ENCODE measurements at places on chromosomes 7 and 10.
A peak's percentile ranks its signal among the peaks of the same experiment; 100 is the strongest.

DNA sequence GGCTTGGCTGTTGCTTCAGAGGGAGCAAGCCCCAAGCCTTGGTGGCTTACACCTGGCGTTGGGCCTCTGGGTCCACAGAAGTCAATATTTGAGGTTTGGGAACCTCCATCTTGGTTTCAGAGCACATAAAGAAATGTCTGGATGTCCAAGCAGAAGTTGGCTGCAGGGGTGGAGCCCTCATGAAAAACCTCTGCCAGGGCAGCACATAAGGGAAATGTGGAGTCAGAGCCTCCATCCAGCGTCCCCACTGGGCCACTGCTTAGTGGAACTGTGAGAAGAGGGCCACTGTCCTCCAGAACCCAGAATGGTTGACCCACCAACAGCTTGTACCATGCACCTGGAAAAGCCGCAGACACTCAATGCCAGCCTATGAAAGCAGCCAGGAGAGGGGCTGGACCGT lies 573.5 kb upstream of the ZWINT start:
- no peak for DNase-seq

DNA sequence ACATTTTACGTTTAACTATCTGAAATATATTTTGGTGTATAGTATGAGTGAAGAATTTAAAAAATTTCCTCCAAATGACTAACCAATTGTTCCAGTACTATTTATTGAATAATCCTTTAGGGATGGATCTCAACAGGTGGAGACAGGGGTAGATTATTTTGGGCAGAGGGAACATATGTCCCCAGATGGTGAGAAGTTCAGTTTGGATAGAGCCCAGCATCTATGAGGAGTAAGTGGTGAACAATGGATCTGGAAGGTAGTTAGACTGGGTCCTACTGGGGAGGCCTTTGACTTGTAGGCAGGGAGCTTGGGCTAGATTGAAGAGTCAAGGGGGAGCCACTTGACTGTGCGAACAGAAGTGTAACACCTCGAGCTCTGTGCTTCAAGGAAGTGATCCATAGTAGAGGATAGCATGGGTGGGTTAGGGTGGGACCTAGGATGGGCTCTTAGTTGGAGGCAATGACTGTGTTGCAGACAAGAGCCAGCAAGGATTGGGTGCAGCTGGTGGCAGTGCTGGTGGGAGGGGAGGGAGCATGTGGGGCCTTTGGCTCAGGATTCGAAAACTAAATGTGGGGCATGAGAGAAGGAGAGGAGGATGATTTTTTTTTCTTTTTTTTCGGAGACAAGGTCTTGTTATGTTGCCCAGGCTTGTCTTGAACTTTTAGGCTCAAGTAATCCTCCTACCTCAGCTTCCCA lies 3.9 kb upstream of the PURB start:
- no peak for DNase-seq

- DNase-seq = no peak
Measured at GRCh38 chr10:33731322-33731721, 396.9 kb upstream of the NRP1 start.

- DNase-seq = no peak
Measured at GRCh38 chr7:110358028-110358427, 732.9 kb upstream of the LRRN3 start.

DNA sequence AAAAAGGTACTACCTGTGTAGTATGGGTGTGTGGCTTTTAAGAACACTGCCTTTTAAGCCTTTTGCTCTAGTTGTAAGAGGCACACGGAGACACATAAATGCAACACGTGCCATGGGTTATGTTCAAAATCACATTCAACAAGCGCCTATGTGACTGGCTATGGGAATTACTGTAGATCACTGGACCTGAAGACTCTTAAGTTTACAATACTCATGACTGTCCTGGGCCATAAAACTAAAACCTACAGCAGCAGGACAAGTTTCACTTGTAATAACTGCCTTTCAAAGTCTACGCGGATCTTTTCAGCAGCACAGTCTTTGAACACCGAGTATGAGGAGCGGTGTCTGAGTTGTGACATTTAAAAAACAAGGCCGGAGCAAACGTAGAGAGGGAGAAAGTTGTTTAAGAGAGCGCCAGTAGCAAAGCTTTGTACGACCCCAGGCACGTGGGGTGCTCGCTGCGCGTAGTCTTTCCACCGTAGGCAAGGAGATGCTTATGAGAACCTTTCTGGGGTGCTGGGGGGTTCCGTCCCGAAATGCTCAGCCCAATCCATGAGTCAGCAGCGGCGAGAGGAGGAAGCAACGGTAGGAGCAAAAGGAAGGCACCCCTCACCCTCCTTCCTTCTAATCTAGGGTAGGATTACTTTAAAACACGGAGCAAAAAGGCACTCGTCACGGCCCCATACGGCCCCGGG lies 662 bp downstream of the DNAJC2 start:
- DNase-seq = peak; percentile 21

DNA sequence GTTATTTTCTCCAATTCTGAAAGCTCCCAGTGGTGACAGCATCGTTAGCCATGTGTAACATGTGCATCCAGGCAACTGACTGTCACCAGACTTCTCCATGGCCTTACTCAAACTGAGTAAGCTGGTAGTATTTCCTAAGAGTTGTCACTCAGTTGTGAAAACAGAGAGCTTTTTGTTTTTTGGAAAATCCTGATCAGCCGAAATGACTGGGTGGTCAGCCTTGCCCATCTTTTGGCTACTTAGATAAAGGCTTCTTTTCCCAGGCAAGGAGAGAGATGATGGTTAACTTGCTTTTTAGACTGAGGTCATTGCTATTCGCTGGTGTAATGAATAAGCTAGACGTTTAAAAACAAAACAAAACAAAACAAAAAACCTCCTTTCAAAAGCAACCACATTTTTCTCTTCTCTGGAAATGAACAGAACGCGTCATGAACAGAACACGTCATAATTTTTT lies 159.5 kb upstream of the KLF14 start:
- no peak for DNase-seq

DNA sequence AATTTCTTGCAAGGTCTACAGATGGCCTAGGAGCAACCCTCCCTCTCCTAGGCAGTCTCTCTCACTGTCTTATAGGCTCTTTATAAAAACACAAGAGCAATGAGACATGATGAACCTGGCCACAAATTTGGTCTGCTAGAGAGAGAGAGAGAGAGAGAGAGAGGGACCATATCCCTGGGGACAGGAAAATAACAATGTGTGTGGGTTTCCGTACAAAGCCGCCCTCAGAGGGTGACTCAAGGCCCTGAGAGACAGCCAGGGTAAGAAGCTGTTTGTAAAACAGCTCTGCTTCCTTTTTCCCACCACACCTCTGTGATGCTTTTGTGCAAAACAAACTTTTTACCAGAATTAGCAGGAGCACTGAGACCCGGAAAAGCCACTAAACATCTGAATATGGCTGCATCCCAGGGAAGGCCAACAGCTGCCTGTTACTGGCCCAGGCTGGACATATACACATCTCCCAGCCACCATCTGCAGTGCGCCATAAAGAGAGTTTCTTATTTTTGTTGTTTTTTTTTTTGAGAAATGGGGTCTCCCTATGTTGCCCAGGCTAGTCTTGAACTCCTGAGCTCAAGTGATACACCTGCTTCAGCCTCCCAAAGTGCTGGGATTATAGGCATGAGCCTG lies 18.4 kb downstream of the GIMAP5 start:
- peak; percentile 60 for DNase-seq

- DNase-seq = no peak
Measured at GRCh38 chr10:84205049-84205852, 10.9 kb downstream of the CDHR1 start.

DNA sequence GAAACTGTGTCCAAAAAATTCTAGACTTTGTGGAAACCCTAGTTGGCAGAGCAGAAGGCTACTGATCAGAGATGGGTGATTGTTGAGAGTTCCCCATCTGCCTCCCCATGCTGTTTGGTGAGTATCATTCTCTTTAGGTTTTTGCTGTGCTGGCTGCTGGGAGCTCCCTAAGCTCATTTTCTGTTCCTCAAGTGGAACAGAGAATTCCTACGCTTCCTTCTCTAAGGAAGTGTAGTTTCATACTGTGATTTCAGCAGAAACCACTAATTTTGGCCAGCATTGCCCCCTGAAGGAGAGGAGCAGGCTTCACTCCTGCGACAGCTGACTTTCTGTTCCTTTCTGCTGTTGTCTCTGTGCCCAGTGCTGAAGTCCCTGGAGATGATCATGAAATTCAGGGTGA lies 355.3 kb upstream of the NPVF start:
- no peak for DNase-seq

- no peak for DNase-seq
Measured at GRCh38 chr7:74355091-74355490, 65.9 kb downstream of the CLIP2 start.

- DNase-seq = no peak
Measured at GRCh38 chr7:55178863-55179773, 160.3 kb downstream of the EGFR start.

GRCh38 chr7:69739931-69740431 lies 141.7 kb downstream of the AUTS2 start:
- DNase-seq = no peak

DNA sequence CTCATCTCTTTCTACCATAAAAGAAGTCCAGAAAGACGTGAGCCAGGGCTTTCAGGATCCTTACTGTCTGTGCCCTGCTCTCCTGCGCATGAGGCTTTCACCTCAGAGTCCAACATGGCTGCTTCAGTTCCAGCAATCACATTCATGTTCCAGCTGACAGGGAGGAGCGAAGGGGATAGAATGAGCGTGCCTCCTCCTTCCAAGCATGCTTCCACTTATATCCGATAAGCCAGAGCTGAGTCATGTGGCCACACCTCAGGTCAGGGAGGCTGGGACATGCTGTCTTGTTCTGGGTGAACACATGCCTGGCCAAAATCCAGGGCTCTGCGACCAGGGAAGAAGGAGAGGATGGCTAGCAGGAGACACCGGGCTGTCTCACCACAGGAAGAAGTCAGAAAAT lies 248.2 kb downstream of the SKAP2 start:
- no peak for DNase-seq

GRCh38 chr7:1152492-1152891 lies 7.5 kb downstream of the ZFAND2A start:
- DNase-seq = no peak

- no peak for DNase-seq
Measured at GRCh38 chr10:75137533-75138438, 26.3 kb downstream of the SAMD8 start.

DNA sequence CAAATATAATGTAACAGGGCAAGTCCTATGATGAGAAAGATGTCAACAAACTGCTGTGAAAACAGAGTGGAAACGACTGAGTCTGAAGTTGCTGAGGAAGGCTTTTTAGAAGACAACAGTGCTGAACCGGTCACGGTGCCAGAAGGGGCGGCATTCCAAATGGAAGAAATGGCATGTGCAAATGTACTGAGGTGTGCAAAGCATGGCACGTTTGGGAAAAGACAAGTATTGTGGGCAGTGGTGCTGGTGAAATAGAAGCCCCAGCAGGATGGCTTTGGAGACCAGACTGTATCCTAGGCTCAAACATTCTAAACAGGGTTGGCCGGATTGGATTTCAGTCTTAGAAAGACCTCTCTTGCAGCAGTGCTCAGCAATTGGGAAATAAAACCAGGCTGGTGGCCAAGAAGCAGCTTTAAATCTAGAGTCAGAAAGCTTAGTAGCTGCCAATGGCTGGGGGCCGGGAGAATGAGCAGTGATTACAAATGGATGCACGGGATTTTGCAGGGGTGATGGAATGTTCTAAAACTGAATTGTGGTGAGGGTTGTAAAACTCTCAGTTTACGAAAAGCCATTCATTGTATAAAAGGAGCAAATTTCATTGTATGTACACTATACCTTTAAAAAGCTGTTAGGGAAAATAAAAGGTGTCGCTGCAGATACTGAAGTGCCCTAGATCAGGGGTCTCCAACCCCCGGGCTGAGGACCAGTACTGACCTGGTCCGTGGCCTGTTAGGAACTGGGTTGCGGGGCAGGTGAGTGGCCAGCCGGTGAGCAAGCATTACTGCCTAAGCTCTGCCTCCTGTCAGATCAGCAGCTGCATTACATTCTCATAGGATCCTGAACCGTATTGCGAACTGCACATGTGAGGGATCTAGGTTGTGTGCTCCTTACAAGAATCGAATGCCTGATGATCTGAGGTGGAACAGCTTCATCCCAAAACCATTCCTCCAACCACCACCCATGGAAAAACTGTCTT lies 141.6 kb downstream of the HIBADH start:
- no peak for DNase-seq

- DNase-seq = no peak
Measured at GRCh38 chr10:99370993-99371392, 41.8 kb downstream of the CNNM1 start.

GRCh38 chr10:8061274-8062211 lies 7.1 kb downstream of the GATA3 start:
- no peak for DNase-seq

GRCh38 chr7:148535217-148535616 lies 55.3 kb upstream of the C7orf33 start:
- DNase-seq = no peak

DNA sequence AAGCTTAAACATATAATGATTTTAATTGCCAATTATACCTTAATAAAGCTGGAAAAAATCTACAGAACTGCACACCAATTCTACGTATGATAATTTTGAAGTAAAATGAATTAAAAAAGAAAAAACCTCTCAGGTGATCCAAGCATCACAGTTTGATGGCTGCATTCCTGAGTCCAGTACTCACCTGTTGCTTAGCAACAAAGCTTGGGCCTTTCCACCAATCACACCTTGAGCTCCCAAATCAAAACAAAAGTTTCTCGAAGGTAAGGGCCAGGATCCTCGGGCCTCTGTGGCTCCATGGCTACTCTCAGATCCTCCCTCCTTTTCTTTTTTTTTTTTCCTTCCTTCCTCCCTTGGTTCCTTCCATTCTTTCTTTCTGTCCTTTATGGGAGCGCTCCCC lies 137.2 kb upstream of the PCBD1 start:
- DNase-seq = no peak

DNA sequence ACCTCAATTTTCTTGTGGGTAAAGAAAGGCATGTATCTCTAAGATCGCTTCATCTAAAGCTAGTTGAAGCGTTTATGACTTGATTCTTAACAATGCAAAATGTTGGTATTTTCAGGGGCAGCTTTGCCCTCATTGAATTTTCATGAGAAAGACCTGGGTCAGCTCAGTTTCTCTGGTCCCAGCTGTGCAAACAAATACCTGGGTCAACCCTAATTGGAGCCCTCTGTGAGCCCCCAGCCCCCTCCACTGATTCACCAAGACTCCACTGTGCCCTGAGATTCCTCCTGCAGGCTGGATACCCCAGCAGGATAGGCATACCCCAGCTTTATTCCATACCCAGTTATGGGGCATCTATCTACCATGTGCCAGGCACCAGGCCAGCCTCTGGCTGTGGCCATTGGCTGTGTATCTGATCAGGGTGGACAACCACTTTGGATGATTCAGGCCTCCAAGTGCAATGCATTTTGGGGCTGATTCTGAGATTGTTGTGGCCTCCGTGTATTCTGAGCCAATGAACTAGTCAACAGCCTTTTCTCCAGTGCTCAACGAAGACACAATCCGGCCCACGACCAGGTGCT lies 201.9 kb downstream of the MYOF start:
- DNase-seq = no peak

- no peak for DNase-seq
Measured at GRCh38 chr7:44195889-44196288, 4.9 kb upstream of the YKT6 start.

- no peak for DNase-seq
Measured at GRCh38 chr10:106999118-106999707, 165.3 kb downstream of the SORCS1 start.
